Stimulated activated CD4-positive, alpha-beta T cell treated with anti-CD3 and anti-CD28 coated beads, Interleukin-1b, Interleukin-23, amount 100 ng/mL, for 4 hours (primary cell): ENCODE measurements at places on chromosomes 6 and 20.
A peak's percentile ranks its signal among the peaks of the same experiment; 100 is the strongest.

DNA sequence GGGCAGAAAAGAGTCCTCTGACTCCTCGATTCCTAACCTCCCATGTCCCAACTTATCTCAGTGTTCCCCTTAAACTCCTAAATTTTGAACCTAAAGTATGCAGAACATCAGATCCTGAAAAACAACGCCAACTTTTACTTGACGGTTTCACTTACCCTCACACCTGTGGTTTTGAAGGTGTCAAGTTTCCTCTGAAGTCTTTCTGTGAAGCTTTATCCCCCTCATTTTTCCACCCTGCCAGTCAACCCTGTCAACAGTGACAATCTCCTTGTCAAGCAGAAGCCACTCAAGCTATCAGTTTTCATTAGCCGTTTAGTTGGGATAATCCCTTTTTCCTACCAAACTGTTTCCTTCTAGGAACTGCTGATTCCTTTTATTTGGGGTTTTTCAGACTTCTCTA lies 245.4 kb upstream of the PREP start:
- no peak for DNase-seq

- DNase-seq = no peak
Measured at GRCh38 chr6:157778719-157779118, 44.3 kb upstream of the SNX9 start.

DNA sequence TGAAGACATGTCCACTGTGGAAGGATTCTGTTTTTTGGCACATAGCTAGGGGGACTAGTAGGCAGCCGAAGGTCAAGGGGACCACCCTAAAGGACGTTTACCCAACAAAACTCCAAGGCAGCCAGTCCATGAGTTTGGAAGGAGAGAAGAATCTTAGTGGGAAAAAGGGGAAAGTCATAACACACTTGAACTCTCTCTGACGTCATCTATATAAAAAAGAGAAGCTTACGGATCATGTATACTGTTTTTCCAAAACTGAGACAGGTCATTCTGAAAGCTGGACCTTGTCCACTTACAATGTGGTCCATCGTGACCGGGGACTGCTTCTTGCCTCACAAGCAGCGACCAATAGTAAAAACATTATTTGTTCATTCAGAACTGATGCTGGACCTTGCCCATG lies 95.5 kb downstream of the MBOAT1 start:
- no peak for DNase-seq

DNA sequence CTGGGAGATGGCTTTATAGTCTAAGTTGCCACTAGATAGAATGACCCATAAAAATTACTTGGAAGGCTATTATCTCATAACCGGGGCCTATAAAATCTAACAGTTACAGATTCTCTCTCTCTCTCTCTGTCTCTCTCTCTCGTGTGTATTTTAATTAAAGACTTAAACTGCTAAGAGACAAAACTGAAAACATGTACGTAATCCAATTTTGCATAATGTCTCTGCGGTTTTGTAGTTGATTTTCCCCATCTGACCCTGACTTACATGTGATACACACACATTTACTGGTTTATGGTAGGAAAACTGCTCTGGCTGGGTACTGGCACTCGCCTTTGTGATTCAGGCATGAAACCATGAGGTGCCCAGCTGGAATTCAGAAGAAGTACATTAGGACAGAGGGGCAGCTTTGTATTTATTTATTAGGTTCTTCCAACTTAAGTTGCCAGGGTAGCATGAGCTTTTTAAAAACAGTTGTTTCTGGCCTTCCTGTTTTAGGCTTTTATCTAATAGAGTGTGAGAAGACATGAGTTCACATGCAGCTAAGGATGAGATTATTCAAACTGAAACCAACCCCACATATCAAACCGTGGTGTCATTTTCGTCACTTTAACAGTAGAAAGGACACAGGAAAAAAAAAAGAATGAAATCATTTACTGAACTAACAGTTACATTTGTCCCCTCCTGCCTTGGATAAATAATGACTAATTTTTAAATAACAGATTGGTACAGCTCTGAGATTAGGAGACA lies 182.5 kb downstream of the GMPR start:
- DNase-seq = no peak

DNA sequence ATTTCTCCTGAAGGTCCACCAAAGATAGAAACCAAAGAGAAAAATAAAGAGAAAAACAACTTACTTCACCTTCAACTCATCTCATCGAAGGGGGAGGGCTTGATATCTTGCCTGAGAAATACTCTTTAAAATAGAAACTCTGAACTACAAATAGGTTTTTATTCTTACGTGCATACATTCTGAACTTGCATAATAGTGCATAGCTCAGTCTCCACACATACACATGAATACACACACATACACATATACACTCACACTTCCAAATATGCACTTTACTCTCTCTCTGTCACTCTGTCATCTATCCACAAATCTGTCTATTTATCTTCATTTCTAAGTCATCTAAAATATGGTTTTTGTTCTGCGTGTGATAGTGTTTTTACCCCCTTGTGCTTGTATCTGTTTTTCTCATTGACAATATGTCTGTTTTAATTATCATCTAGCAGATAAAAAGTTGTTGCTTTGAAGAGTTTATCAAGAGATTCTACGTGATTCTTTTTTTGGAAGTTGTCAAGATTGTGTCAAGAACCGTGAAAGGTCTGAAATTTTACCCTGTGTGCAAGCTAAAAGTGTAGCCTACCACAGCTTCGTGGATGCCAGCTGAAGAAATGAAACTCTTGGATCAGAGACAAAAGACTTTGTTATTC lies 468.8 kb downstream of the EPM2A start:
- DNase-seq = no peak

- DNase-seq = no peak
Measured at GRCh38 chr20:11270566-11270965, 596.8 kb upstream of the JAG1 start.

DNA sequence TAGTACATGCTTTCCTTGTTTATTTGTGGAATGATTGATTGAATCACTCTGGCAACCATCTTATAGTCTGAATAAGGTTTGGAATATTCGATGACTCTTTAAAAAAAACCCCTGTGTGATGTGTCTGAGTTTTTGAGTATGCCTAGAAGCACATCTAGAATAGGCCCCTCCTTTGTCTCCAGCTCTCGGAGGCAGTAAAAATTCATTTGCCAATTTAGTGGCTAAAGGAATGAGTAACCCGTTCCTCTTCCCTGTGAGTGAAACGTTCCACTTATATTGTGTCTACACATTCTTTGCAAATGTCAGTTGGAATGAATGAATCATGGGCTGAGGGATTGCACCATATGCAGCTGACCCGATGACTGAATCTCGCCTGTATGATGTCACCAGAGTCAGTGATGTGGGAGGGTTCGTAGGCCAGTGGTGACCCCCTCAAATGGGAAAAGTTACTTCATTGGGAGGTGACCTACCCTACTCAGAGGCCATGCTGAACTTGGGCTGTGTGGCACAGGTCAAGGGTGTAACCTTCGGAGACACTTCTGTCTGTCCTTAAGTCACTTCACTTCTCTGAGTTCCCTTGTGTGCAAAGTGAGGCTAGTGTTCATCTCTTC lies 21.6 kb downstream of the MOCS3 start:
- no peak for DNase-seq

DNA sequence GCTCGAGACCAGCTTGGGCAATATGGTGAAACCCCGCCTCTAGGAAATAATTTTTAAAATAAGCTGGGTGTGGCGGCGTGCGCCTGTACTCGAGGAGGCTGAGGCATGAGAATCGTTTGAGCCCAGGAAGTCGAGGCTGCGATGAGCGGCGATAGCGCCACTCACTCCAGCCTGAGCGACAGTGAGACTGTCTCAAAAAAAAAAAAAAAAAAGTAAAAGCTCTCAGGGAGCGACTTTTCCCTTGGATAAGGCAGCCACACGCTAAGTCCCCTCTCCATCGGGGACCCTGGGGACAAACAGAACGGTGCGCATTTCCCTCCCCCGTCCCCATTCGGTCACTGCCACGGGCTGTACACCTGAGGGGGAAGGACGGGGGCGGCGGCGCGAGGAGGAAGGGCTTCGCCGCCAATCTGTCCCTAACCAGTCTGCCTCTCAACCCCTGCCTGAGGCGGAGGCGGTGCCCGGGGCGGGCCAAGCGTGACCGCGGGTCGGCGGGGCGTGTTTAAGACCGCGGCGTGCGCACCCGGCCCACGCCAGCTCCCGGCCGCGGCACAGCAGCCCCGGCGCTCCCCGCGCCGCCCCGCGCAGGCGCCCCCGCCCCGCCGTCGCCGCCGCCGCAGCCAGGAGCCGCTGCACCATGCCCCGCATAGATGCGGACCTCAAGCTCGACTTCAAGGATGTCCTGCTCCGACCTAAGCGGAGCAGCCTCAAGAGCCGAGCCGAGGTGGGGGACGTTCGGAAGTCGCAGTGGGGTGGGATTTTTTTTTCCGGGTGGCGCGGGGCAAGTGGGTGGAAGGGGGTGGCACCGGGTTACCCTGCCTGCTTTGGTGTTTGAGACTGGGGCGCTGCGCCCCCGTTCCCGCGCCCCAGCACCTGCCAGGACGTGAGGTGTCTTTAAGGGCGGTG lies at the start of gene GMPR:
GMPR (plus strand) TSS at position 531 of the 906 bp plus-strand sequence; CDS start at position 638, 107 bp downstream.
- peak; percentile 46 for DNase-seq

GRCh38 chr6:28245206-28245941 lies 6.7 kb downstream of the ZKSCAN4 start:
- no peak for DNase-seq

DNA sequence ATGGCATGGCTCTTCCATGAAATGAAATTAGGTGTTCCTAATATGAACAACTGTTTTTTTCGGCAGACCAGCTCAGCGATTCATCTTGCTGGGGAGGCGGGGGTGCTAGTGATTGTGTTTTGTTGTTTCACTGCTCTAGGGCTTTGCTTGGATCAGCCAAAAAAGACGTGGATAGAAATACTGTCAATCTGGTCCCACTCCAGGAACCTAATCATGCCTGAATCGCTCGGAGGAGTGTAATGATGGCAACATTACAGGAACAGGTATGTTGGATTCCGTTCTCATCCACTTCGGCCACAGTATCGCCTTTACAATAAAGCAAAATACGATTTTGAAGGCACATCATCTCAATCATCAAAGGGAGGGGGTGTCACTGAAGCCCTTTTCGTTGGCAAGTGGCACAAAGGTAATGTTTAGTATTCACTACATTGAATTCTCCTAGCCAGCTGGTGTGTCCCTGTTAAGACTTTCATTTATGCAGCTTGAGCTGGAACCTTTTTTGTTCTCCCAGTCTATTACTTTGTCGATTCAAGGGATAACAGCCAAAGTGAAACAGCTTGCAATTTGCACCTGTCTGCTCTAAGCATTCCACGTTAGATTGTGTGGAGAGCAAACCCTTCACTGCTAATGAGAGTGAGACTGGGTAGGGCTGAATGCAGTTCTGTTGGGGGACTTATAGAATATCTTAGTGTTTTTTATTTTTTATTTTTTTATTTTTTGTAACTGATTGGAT lies 477.7 kb downstream of the TFAP2A start:
- DNase-seq = no peak

GRCh38 chr20:51597389-51598231 lies 55.1 kb upstream of the NFATC2 start:
- no peak for DNase-seq

- DNase-seq = no peak
Measured at GRCh38 chr6:86355271-86355670, 582.1 kb upstream of the HTR1E start.
